Dermis blood vessel endothelial cell (primary cell): ENCODE measurements at places on chromosomes 16 and 17. TPM values are rescaled to one million over a fixed set of nuclear protein-coding genes. Genes with fewer than 3 reads are reported as not detected.

GRCh38 chr17:28578246-28579195 lies 1.8 kb upstream of the ALDOC start:
- no peak for DNase-seq

The SCGB1C2 gene
- total RNA-seq: not detected in 2 replicates

- no peak for DNase-seq
These were observed 14.7 kb downstream of the CCR7 start for GRCh38 chr17:40550608-40551007.

The ABCA9 gene
- 3.2 and 3.3 TPM in 2 replicates for total RNA-seq

GRCh38 chr17:80850817-80851216 lies 140.8 kb upstream of the CHMP6 start:
- DNase-seq: peak; percentile 19

DNA sequence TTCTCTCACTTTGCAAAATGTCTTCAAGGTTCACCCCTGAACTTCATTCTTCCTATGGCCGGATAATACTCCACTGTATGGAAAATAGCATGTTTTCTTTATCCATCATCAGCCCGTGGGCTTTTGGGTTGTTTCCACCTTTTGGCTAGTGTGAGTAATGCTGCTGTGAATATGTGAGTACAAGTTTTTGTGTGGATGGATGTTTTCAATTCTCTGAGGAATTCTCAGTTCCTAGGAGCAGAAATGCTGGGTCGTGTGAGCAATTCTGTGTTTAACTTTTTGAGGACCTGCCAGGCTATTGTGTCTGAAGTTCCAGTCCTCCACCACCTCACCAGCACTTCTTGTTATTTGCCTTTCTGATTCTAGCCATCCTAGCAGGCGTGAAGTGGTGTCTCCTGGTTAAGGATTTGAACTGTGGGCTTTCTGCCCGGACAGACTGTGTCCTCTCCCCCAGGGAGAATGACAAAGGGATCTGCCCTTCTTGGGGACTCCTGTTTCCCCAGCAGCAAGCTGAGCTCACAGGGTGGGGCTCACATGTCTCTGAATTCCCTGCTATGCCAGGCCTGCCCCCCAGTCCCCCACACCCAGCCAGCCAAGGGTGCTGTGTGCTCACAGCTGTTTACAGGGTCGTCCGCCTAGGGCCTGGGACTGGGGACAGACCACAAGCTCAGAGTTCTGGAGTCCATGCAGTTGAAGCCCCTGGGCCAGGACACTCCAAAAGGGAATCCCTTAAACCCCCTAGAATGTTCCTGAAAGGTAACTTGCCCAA lies 92.2 kb upstream of the CIBAR2 start:
- DNase-seq: peak; percentile 60

- DNase-seq: no peak
These were observed 301 bp upstream of the ULK2 start for GRCh38 chr17:19868079-19868395.

The FSCN2 gene
- 0.42 and 1.0 TPM in 2 replicates for total RNA-seq

The TRPV2 gene
- 40.0 and 48.8 TPM in 2 replicates for total RNA-seq

- DNase-seq: no peak
These were observed 14.7 kb downstream of the BEAN1 start for GRCh38 chr16:66441586-66442375.

DNA sequence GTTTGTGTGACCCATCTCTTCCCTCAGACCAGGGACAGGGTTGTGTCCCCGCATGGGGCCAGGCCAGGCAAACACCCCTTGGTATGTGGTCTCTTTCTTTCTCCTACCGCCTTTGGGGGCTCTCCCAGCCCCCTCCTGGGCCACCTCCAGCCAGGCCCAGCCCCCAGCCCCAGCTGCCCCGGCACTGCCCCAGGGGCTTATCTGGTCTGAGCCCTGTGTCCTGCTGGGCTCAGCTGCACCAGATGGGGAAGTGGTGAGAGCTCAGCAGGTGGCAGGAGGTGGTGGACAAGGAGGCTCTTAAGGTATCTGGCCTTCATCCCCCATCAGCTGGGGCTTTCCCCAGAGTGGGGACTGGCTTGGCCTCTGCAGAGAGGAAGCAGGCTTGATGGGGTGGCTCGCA lies 8.7 kb downstream of the ADAM11 start:
- no peak for DNase-seq
